ENCODE measurements at places on chromosomes 7 and 10. TPM values are rescaled to one million over a fixed set of nuclear protein-coding genes. Genes with fewer than 3 reads are reported as not detected.

Gene RSBN1L
- total RNA-seq: 18.7 TPM

Gene HOXA11
- not detected for total RNA-seq

Gene CUZD1
- total RNA-seq: 0.13 TPM

Gene COBL
- total RNA-seq: 0.39 TPM

Gene ERVW-1
- total RNA-seq: not detected

Gene PKD2L1
- total RNA-seq: not detected

Gene GHRHR
- total RNA-seq: not detected

Gene EFCAB10
- 0.26 TPM for total RNA-seq

Gene TACC2
- 6.9 TPM for total RNA-seq

Gene RBP4
- not detected for total RNA-seq

Gene EPC1
- total RNA-seq: 23.2 TPM

Gene LLCFC1
- total RNA-seq: not detected

Gene FLNC
- total RNA-seq: 98.9 TPM

Gene PDZD8
- 25.0 TPM for total RNA-seq

Gene CPN1
- not detected for total RNA-seq

Gene KCNK18
- total RNA-seq: not detected

Gene H2BK1
- not detected for total RNA-seq

Gene AGR2
- not detected for total RNA-seq

Gene C10orf95
- not detected for total RNA-seq

Gene CCDC172
- not detected for total RNA-seq

Gene VGF
- 0.91 TPM for total RNA-seq

Gene LIPK
- not detected for total RNA-seq

Gene STEAP1
- 30.1 TPM for total RNA-seq

Gene VSTM2A
- not detected for total RNA-seq

Gene CLDN3
- total RNA-seq: not detected

Gene NPC1L1
- total RNA-seq: 0.24 TPM

Gene SORCS1
- 0.08 TPM for total RNA-seq

Gene KCP
- total RNA-seq: not detected

Gene ZNF394
- total RNA-seq: 19.7 TPM

Gene GGCT
- 45.1 TPM for total RNA-seq

Gene BAMBI
- total RNA-seq: 23.4 TPM

Gene EPO
- 0.48 TPM for total RNA-seq

Gene HPS1
- 42.1 TPM for total RNA-seq

Gene GLI3
- 34.0 TPM for total RNA-seq

Gene TRIM73
- 0.72 TPM for total RNA-seq

Gene PALD1
- 2.3 TPM for total RNA-seq

Gene MYPN
- 0.13 TPM for total RNA-seq

Gene AGAP4
- total RNA-seq: 4.9 TPM

Gene FOXI2
- not detected for total RNA-seq

Gene EIF4EBP2
- 52.8 TPM for total RNA-seq

Gene SFRP4
- total RNA-seq: 0.39 TPM

Gene ABLIM1
- 2.7 TPM for total RNA-seq

Gene GSDME
- total RNA-seq: 6.5 TPM

Gene PCLO
- 0.96 TPM for total RNA-seq

Gene CRPPA
- 0.78 TPM for total RNA-seq

Gene ASZ1
- total RNA-seq: 0.24 TPM

Gene AKR1C8
- not detected for total RNA-seq

Gene GRID1
- 0.16 TPM for total RNA-seq

Gene IRF5
- 0.39 TPM for total RNA-seq

Measured in epithelial cell of alveolus of lung (primary cell).